ENCODE measurements at places on chromosomes 4 and X.

- DNase-seq, result no peak
Measured at GRCh38 chr4:47413521-47413920, 50.0 kb downstream of the COMMD8 start.

GRCh38 chr4:161919442-161920220 lies 244.2 kb downstream of the FSTL5 start:
- DNase-seq, result no peak

DNA sequence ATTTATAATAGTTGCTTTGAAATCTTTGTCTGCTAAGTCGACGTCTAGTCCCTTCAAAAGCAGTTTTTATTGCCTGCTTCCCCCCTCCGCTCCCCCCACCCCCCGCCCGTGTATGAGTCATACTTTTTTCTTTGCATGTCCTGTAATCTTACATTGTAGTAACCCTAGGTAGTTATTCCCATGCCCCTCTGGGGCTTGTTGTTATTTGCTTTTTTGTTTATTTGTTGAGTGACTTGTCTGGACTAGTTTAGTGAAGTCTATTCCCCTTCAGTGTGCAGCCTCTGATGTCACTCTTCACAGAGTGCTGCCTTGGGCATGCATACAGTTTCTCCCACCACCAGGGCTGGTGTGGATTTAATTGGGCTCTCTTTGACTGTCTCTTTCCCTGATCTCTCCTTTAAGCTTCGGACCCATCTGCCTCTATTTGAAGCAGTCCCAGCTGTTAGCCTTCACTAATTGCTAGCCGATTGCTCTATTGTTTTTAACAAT lies 86.2 kb downstream of the PPEF1 start:
- DNase-seq, result no peak

DNA sequence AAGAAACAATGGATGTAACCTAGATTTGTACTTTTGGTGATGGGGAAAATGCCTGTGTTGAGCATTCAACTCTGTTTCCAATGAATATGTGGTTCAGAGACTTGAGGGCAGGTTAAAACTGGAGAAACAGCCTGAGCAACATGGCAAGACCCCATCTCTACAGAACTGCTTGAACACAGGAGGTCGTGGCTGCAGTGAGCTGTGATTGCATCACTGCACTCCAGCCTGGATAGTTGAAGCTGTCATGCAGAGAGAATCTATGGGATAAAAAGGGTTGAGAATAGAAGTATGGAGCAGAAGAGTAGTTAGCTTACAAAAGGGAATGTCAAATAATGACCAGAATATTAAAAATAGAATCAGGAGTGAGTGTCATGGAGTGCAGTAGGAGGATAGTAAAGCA lies 134.8 kb upstream of the PDE5A start:
- DNase-seq, result no peak
